Activated CD4-positive, alpha-beta T cell treated with anti-CD3 and anti-CD28 coated beads, Interleukin-2, amount 50 U/mL, for 1 hour (primary cell): ENCODE measurements at places on chromosomes 5 and 9.

DNA sequence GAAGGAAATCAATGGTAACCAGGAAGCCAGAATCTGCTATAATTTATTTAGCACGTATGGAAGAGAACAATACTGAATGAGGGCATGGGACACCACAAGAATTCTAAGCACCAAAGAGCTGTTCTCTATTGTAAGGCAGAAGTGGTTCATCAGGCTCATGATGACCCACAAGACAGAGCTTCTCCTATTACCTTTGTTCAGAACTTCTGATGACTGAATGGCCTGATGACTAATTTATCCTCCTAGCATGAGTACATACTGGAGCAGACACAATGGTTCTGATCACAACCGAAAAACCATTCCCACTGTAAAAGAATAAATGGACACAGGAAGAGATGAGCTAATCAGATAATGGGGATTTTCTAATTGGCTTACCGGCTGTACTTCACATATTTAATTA is 329.8 kb upstream of the PDE4D start:
- no peak for DNase-seq

DNA sequence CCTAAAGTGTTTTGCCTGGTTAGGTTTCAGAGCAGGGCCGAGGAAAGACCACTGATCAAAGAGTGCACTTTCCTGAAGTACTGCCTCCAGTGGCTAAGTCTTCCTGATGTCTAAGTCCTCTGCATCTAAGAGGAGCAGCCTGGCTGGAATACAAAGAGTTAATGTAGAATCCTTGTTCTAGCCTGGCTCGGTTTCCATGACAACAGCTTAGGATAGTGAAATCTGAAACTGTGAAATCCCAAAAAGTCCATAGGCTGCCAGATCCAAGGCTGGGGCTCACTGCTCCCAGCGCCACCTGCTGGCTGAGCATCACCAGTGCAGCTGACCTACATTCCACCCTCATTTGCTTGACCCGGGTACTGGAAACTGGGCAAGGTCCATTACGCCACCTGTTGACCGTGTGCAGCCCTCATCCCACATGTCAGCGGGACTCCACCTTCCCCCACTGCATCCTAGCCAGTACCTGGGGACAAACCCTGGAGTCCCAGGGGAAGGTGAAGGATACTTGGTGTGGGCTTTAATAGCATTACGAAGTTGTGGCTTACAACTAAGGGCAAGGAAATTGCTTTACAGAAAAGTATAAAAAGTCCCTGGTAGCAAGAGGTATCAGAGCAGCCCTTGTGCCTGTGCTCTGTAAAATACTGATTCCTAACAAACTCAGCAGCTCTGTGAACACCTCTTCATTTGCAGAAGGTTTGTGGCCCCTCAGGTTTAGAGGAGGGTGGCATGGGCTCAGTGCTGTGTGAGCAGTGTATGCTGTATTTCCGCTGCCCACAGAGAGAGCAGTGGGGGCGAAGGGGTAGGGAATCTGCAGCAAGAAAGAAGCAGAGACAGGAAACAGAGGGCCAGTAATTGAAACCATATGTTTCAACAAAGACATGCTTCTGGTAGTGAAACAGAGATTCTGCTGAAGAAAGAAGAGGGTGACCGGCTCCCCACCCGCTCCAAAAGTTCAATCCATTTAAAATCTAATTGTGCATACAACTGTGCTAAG is 36.0 kb downstream of the PCDHGC5 start:
- DNase-seq: peak; percentile 45

GRCh38 chr5:160291467-160291866 is 20.9 kb downstream of the CCNJL start:
- DNase-seq: no peak

GRCh38 chr5:126437721-126438120 is 14.5 kb downstream of the GRAMD2B start:
- DNase-seq: no peak

- no peak for DNase-seq
Observed at GRCh38 chr5:180646289-180646962, 3.0 kb downstream of the FLT4 start.

- DNase-seq: no peak
Observed at GRCh38 chr5:92992073-92992472, 588.9 kb downstream of the NR2F1-AS1 start.

DNA sequence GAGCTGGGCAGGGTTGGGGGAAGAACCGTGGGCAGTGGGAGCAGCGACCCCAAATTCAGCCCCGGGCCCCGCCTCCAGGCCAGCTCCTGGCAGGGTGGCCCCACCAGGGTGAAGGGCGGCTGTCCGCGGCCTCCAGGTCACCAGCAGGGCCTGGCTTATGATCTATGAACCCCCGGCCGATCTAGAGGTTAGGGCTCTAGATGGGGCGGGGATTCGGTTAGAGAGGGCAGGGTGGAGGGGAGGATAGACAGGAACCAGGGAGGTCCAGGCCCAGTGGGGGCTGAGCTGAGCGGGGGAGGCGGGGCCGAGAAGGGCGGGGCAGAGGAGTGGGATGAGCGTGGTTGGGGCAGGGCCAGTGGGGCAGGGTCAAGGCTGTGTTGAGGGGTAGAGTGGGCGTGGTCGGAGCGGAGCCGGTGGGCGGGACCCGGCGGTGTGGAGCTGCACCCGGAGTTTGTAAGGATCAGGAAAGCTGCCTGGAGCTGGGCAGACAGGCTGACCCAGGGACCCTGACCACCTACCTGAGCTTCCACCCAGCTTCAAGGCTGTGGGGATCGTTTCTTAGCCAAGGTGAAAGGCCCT is 29.3 kb upstream of the OBP2B start:
- peak; percentile 20 for DNase-seq

DNA sequence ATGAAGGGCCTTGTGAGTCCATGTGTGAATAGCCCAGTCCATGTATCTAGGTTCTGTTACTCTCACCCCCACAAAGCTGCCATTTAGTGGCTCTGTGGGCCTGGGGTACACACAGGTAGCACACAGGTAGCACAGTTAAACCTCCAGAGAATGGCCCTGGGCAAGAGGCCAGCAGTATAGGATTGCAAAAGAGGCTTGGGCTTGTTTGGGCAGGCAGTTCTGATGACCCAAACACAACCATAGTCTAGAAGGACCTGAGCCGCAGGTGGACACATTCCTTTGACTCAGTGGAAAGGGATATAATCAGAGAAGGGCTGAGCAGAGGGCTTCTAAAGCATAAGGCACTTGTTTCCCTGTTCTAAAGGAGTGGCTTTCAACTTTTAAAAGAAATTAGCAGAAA is 326.8 kb upstream of the SGCD start:
- DNase-seq: no peak

- no peak for DNase-seq
Observed at GRCh38 chr5:59575648-59576445, 317.7 kb downstream of the PDE4D start.

DNA sequence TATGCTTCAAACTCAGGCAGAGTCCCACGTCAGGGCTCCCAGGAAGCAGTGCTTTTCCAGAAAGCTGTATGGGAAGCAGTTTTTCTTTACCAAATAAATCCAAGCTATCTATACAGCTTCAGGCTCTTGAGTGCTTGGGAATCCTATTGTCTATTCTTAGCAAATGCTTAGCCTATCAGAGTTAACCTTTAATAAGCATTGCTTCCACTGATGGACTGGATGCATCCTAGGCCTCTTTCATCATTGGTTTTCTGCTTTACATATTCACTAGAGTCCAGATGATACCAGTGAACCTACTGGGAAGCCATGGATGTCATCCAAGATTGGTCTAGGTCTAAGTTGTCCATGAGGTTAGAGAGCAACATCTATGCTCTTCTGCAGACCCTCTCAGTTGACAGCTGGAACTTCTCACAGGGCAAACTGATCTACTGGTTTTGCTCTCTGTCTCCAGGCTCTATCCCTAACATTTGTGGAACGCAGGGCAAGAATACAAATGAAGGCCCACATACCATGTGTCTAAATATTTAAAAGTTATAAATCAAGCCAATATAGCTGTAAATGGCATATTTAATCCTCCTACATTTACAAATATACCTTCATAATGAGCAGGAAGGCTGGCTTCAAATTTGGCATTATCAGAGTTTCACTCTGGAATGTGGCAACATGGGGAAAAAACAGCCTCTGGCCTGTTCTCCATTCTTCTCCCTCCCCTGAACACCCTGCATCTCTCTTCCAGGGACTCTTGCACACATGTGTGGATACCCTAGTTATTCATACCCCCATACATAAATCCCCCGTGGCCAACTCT is 49.8 kb upstream of the PLPP1 start:
- no peak for DNase-seq

DNA sequence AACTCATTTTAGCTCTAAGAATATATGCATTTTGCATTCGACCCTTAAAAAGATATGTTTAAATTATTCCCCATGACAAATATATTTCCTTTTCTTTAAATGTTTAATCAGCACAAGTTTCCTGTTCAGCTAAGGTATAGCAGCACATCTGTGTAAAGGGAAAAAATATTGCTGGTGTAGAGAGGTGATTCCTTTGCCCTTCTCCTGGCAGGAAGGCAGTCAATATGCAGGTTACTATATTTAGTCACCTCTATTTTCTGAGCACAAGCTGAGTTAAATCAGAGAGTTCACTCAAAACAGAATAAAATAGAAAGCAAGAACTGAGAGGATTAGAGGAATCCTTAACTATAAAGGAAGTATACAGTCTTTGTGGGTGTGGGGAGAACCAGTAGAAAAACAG is 274.4 kb upstream of the PCSK5 start:
- DNase-seq: no peak

GRCh38 chr5:161406880-161407279 is 139.6 kb downstream of the GABRB2 start:
- DNase-seq: no peak

- no peak for DNase-seq
Observed at GRCh38 chr5:51271261-51271660, 112.0 kb upstream of the ISL1 start.

- DNase-seq: no peak
Observed at GRCh38 chr5:148202531-148203203, at the start of gene SPINK6. Gene SPINK6, plus strand, starts transcription at chr5:148203042. Its CDS starts 55 bp downstream, at chr5:148203097.

DNA sequence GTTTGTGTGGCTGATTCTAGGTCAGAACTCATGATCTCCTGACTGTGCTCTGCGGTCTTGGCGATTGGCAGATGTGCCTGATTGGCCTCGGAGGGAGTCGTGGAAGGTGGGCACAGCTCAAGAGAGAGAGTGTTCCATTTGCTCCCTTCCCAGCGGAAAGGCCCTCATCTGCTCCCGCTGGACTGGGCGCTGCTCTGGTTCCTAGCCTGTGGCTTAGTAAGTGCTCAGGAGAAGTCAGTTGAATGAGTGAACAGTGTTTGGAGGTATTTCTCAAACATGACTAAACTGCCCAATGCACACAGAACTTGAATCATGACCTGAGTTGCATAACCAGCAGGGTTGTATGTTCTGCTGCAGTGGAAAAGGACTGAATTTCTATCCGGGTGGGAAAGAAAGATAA is 120.2 kb upstream of the PITX1 start:
- DNase-seq: no peak

- DNase-seq: no peak
Observed at GRCh38 chr5:102670224-102670836, 84.8 kb upstream of the PAM start.

DNA sequence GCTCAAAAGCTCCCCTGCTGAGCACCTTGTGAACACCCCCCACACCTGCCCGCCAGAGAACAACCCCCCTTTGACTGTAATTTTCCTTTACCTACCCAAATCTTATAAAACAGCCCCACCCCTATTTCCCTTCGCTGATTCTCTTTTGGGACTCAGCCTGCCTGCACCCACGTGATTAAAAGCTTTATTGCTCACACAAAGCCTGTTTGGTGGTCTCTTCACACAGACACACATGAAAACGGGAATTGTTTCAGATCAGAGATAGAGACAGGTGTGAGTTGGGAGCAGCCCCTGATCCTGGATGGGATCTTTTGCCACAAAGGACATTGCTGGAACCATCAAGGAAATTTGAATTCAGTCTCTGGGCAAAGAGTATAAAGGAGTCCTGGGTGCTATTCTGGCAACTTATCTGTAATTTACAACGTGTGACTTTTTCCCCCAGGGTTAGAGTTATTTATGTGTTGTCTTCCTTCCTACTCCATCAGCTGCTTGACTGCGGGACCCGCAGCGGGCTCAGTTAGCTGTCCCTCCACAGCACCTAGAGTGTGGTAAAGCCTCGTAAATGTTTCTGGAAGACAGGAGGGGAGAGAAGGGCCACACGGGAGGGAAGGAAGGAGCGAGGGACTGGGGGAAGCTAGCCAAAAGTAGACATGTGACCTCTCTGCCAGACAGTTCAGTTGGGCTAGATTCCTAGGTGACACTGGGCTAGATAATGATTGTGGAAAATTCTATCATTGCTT is 437.0 kb downstream of the ZNF608 start:
- no peak for DNase-seq

DNA sequence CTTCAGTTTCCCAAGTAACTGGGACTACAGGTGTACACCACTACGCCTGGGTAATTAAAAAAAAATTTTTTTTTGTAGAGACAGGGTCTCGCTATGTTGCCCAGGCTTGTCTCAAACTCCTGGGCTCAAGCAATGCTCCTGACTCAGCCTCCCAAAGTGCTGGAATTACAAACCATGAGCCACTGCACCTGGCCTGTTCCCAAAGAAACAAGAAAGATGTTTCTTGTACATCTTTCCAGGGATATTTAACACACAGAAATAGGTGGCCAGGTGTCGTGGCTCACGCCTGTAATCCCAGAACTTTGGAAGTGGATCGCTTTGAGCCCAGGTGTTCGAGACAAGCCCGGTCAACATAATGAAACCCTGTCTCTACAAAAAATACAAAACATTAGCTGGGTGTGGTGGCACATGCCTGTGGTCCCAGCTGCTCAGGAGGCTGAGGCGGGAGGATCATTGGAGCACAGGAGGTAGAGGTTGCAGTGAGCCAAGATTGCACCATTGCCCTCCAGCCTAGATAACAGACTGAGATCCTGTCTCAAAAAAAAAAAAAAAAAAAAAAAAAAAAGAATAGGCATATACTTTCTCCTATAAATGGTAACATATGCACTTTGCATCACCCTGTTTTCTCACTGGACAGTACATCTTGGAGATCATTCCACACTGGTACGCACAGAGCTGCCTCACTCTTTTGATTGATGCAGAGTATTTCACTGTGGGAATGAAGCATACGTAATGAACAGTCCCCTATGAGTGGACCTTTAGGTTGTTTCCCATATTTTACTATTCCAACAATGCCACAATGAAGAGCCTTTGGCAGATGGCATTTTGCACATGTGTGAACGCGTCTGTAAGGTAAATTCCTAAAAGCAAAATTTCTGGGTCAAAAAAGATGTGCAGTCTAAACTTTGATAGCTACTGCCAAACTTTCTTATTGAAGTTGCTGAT is 2.0 kb upstream of the GRHPR start:
- no peak for DNase-seq

DNA sequence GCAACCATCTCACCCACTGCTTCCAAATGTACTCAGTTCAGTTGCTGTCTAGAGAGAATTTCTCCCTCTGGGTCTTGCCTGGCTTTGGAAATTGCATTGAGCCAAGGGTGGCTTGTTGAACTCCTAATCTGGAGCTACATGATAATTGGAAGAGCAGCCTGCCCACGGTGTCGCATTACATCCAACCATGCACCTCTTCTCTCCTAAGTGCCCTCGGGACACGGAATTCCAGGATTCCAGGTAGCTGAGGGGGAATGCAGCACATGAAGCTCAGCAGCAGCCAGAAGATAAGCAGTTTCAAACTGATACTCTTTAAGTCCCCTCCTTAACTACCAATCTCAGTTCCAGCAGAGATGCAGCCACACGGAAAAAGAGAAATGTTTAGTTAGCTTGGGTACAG is 509.4 kb upstream of the KLF4 start:
- no peak for DNase-seq
